ENCODE measurements at places on chromosomes 12 and 14. TPM values are rescaled to one million over a fixed set of nuclear protein-coding genes. Genes with fewer than 3 reads are reported as not detected.

The ERP27 gene
- total RNA-seq, result 15.2 TPM

The DEPDC4 gene
- total RNA-seq, result not detected

The NKX2-1 gene
- total RNA-seq, result not detected

The TAS2R13 gene
- total RNA-seq, result 2.0 TPM

The GPRC5D gene
- not detected for total RNA-seq

The NGB gene
- not detected for total RNA-seq

GRCh38 chr14:102544747-102545460 is 35.3 kb upstream of the ANKRD9 start:
- DNase-seq, result no peak

DNA sequence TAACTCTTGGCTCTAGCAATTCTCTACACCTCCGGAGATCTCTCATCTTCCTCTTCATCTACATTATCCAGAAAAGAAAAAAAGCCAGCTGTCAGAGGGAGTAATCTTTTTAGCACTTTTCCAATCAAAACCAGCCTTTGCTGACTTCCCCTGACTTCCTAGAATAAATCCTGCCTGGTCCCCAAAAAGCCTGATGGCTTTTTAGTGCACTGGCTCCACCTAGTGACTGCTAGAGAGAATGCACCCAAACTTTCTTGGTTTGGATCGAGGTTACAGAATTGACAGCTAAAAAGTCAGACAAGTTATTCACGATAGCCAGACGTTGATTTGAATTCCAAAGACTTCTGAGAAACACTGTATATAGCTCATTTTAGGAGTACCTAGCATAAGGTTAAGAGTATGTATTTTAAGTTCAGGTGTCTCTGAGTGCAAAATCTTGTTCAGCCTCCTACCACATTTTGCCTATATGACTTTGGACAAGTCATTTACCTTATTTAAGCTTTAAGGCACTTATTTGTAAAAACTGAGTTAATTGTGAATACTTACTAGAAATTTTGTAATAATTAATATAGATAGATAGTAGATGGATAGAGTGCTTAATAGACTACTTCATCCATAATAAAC is 185.7 kb upstream of the GRIN2B start:
- peak; percentile 63 for DNase-seq

DNA sequence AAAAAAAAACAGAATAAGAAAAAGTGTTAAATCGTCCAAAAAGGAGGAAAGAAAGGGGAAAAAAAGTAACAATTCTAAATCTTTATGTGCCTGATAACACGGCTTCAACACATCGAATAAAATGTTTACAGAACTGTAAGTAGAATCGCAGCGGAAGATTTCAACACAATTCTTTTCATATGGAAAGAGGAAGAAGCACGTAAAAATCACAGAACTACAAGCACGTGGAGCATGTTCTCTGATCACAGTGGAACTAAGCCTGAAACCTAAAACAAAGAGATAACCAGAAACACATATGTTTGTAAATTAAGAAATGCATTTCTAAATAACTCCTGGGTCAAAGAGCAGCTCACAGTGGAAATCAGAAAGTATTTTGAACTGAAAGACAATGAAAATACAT is 8.7 kb downstream of the CLEC7A start:
- no peak for DNase-seq

GRCh38 chr14:105180592-105181548 is at the start of gene NUDT14:
TSS of gene NUDT14 (minus strand) at chr14:105181312. CDS start at chr14:105181209, 103 bp downstream.
- DNase-seq, result peak; percentile 74

DNA sequence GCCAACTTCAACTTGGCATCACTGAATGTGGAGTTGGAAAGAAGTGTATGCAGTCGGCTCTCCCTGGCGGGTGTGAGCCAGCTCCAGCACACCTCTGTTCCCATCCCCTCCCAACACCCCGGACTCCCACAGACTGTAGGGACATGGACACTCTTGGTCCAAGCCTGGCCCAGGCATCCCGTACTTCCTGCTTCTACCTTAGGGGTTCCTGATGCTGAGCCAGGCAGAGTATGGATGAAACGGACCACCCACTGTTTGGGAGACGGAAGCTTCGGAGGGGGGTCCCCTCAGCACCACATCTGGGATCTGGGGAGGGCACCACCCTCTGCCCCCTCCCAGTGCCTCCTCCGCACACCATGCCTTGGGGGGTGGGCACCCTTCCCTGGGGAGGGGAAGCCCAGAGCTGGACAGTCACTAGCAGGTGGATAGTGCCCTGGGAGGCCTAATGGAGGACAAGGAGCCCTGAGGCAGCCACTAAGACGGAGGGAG is 62.0 kb downstream of the LGMN start:
- DNase-seq, result no peak

DNA sequence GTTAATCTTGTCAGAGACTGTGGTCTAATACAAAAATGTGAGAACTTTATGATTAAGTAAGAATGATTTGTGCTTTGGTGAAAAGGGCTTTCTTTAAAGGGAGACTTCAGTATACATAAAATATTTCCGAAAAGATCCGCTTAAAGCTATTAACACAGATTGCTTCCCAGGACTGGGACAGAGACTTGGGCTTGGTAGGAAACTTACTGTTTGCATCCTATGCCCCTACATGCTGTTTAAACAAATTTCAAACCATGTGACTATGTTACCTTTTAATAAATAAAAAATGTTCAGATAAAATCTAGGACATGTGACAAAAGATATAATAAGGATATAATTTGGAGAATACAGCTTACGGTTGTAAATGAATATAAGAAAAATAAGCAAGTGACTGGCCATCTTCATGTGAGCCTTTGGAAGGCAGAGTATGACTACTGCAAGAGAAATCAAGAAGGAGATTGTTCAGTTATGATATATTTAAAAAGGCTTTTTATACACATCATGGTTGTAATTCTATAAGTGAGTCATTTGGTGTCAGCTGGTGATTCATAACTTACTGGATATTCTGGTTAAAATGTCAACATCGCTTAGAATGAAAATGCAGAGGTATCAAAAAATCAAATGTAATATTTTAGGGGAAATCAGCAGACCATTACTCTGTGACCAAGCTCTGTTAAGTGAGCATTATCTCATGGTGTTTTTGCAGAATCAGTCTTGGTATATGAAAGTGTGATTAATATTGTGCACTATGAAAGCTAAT is 234.7 kb upstream of the E2F7 start:
- DNase-seq, result no peak

DNA sequence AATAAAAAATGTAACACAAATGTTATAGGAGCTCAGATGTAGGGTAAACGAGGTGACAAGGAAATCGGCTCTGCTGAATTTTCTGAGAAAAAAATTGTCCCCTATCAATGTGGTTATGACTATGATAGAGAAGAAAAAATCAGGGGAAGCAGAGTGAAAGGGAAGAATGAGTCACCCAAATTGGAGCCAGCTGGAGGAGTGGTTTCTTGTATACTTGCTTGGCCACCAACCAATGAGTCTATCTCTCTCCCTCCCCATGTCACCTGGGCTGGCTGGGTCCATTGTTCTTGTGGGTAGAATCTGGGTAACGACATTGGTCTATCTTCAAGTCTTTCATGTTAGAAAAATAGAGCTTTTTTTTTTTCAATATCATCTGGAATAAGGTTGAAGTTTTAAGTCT is 196.6 kb upstream of the FLRT2 start:
- DNase-seq, result no peak

DNA sequence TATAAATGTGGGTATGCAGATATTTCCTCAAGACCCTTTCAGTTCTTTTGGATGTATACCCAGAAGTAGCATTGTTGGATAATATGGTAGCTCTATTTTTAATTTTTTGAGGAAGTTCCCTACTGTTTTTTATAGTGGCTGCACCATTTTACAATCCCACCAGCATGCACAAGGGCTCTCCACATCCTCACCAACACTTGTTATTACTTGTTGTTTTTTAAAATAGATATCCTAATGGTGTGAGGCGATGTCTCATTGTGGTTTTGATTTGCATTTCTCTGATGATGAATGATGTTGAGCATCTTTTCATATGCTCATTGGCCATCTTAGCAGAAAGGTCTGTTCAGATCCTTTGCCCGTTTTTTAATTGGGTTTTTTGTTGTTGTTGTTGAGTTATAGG is 47.1 kb downstream of the DIP2B start:
- DNase-seq, result no peak

- DNase-seq, result no peak
Observed at GRCh38 chr14:67987606-67988005, 168.0 kb downstream of the RAD51B start.
